ENCODE measurements at places on chromosomes 11 and 22.

GRCh38 chr22:46961591-46962295, 199.3 kb downstream of the TBC1D22A start:
- DNase-seq: no peak

DNA sequence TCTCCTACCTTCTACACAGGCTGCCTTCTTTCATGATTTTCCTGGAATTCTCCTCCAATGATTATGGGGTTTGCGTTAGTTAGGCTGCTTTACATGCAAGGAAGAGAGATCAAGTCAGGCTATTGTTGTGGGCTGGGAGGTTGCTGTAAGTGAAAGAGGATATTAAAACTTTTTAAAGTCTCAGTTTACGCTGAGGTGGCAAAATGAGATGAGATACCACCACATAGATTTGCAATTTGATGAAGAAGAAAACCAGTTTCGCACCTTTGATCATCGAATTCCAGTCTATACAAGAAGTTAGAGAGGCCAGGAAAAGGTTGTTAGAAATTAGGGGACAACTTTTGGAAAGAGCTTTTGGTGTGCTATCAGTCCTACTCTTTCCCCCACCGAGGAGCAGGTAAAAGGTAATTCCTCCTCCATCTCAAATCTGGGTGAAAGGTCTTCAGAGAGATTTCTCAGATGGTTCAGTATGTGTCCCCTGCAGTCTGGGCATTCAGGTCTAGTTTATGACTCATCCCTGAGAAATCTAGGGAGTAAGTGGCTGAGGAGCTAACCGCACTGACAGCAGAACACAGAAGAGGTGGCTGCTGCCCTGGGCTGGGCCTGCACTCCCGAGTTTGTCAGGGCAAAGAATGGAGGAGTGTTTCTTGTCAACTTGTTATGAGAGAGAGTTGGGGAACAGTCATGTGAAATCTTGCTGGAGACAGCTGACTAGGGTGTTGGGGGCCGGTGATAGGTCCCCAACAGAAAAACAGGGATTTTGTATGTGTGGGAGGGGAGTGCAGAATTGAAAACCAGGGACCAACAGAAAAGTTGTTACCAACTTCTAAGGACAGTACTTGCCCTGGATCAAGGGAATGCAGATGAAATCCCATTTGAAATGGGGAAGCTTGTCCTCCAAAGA, 34.7 kb downstream of the CCDC83 start:
- no peak for DNase-seq

GRCh38 chr22:37716708-37717107, 19.9 kb downstream of the TRIOBP start:
- DNase-seq: no peak

DNA sequence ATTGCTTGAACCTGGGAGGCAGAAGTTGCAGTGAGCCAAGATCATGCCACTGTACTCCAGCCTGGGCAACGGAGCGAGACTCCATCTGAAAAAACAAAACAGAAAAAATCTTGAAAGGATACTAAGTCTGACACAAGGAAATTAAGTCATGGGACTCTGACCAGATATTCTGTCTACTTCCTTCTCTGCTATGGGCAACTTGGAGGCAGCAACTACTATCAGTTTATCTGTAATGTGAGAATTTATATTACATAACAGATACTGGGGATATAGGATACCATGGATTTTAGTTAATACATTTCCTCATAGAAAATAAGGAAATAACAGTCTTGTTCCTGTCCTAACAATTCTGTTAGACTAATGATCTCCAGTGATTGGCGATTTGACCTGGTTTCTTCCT, 1.6 kb upstream of the SGSM3 start:
- no peak for DNase-seq

- DNase-seq: no peak
Observed at GRCh38 chr11:18769802-18770456, 21.7 kb downstream of the PTPN5 start.

GRCh38 chr11:116500026-116500946, 272.5 kb downstream of the BUD13 start:
- no peak for DNase-seq

DNA sequence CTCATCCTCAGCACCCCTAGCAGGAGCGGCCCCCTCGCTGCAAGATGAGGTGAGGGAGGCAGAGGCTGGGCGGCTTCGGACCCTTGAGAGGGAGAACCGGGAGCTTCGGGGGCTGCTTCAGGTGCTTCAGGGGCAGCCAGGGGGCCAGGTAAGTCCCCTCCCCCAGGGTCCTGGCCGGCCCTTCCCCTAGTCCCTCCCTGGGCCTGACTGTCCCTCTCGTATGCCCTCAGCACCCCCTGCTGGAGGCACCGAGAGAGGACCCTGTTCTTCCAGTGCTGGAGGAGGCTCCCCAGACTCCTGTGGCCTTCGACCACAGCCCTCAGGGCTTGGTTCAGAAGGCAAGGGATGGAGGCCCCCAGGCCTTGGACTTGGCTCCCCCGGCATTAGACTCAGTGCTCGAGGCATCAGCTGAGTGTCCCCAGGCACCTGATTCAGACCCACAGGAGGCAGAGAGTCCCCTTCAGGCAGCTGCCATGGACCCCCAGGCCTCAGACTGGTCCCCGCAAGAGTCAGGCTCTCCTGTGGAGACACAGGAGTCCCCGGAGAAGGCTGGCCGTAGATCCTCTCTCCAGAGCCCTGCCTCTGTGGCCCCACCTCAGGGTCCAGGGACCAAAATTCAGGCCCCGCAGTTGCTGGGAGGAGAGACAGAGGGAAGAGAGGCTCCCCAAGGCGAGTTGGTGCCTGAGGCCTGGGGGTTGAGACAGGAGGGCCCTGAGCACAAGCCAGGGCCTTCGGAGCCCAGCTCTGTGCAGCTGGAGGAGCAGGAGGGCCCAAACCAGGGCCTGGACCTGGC, 4.0 kb downstream of the CCDC88B start:
- peak; percentile 39 for DNase-seq

- no peak for DNase-seq
Observed at GRCh38 chr22:42912059-42912458, 55.0 kb upstream of the ARFGAP3 start.

DNA sequence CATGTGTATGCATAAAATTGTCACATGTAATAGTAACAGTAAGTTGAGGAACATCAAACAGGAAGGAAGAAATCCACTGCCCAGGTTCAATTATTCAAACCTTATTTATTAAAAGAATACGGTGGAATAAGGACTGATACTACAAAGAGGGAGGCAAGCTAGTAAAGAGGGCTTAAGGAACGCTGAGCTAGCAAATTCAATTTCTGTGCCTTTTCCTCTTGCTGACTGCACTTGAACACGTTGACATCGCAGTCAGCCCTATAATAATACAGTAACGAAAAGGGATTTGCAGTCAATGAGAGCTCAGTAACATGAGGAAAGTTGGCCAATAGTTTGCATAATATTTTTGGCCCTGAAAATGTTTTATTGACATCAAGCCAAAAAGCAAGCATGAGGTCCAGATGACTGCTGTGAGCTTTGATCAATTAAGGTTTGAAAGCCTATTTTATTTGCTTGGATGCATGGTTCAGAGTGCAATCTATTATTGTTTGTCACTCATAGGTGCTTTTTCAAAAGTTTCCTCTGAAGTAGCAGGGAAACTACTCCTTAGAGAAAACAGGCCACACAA, 861.8 kb downstream of the LRRC4C start:
- DNase-seq: no peak

DNA sequence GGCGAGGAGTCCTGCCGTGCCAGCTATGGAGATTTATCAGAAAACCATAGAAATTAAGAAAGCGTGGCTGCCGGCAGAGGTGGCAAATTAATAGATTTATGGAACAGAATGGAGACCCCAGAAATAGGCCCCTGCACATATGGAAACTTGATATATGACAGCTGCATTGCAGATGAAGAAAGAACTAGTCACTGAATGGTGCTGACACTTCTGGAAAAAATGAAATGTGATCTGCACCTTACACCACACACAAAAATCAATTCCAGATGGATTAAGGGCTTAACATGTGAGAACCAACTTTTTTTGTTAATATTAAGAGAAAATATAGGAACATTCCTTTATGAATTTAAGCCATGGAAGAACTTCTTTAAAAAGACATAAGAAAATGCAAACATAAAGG, 40.3 kb upstream of the TSKU start:
- no peak for DNase-seq

DNA sequence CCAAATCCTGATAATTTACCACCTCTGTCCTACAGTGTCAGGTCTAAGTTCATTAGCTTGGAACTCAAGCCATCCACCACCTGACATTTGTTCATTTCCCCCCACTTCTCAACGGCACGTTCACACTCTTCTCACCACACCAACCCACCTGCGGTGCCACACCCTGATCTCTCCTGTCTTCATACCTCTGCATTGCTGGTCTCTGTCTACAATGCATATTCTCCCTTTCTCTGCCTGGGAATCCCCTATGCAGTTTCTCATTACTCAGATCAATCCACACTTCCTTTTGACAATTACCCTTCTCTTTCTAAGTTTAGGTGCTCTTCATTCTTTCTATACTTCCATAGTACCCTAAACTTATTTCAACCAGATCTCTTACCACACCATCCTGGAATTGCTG, 20.4 kb upstream of the EMSY start:
- no peak for DNase-seq

DNA sequence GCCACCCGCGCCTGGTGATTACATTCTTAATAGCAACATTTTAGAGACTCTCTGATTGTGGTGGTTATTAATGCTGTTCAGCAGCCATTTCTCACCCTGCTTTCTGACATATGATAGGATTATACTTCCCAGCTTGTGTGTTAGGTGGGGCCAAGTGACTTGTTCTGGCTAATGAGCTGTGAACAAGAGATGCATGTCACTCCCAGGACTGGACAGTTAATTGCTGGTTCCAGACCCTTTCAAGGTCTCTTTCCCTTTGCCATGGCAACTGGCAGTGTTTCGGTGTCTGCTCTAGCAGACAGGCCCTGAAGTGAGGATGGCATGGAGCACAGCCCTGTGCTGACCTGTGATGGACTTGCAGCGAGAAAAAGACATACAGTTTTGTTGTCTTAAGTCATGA, 8.9 kb upstream of the PTPRJ start:
- no peak for DNase-seq

DNA sequence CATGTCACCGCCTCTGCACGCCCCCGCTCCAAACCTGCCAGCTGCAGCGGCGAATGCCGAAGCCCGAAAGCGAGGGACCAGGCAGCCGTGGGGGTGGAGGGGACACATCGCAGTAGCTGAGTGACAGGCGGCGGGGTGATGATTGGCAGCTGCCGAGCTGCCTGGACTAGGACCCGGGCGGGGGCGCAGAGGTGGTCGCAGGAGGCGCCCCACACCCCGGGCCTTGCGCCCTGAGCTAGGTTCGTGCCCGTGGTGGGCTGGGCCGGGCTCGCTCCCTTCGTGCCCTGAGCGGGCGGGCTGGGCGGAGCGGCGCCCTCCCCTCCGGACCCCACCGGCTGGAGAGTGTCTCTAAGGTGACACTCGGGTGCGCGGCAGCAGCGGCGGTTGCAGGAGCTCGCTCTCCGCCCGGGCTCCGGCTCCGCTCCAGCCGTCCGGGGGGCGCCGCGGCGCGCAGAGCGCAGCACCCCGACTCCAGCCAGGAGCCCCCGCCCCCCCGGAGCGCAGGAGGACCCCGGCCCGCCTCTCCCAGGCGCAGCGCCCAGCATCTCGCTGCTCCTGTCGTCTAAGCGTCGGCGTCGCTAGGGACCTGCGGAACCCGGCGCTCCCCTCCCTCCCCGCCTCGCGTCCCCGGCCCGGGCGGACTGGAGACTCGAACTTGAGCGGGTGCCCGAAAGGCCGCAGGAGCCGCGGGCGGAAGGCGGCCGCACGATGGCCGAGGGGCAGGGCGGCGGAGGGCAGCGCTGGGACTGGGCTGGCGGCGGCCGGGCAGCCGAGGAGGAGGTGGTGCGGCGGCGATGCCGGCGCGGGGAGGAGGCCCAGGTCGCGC, 14.5 kb upstream of the DGKZ start:
- no peak for DNase-seq

DNA sequence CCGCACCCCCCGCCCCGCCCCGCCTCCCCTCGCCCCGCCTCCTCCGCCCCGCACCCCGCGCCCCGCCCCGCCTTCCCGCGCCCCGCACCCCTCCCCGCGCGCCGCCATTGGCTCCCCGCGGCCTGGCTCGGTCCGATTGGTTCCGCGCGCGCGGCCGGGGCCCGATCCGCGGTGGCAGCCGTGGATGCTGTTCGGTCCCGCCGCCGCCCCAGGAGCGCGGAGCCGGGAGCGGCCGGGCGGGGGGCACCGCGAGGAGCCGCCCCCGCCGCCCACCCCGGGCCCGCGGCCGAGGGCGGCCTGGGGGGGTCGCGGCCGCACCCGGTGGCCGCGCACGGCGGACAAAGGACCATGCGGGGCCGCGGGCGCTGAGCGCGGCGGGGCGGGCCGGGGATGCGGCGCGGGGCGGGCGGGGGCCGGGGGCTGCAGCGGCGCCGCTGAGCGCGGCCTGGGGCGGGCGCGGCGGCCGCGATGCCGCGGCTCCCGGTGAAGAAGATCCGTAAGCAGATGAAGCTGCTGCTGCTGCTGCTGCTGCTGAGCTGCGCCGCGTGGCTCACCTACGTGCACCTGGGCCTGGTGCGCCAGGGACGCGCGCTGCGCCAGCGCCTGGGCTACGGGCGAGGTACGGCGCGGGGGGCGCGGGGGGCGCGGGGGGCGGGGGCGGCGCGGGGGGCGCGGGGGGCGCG, at the start of gene B4GALNT4:
B4GALNT4 (plus strand) TSS at position 164 of the 683 bp plus-strand sequence; CDS start at position 469, 305 bp downstream.
- no peak for DNase-seq

DNA sequence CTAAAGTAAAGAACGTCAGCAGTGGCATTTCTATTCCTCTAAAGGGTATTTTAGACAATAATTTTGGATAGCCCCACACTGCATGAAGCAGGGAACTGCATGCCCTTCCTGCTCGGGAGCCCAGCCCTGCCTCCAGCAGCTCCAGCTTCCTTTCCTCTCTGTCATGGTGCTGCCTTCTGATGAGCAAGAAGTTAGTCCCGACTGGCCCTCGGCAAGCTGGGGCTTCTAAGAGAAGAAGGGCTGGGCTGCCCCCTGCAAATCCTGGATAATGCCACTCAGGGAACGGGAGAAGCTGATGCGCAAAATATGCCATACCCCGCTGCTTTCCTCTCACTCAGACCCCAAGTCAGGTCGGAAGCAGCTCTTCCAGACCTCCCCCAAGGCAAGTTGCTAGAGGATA, 296.4 kb downstream of the ETS1 start:
- no peak for DNase-seq

GRCh38 chr11:104565583-104565961, 332.7 kb downstream of the CASP12 start:
- no peak for DNase-seq

- peak; percentile 70 for DNase-seq
Observed at GRCh38 chr11:131666006-131666405, 295.6 kb downstream of the NTM start.

DNA sequence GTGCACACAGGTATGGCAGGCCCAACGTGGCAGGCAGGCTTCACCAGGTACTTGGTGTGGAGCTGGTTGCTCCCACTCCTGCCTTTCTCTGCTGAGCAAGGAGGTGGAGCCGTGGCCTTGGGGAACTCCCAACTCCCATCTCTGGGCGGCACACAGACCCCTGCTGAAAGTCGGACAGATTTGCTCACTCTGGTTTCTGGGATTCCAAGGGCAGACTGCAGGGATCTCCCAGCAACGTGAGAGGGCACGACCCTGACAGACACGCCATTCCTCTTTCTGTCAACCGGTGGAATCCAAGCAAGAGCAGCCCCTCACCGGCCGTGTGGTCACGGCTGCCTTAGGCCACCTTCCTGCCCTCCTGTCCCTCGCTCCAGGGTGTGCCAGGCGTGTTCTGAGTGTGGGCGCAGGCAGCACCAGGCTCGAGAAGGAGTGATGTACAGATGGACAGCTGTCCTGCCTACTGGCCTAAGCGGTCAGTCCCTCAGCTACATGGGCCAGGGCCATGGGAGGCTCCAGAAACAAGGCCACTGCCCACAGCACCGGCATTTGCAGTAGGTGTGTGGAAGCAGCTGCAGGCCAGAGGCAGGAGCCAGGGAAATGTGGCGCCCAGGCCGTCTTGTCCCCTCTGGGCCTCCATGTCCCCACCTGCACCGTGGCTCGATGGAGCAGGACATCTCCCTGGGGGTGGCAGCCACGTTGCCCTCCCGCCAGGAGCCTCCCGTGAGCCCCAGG, 13.7 kb upstream of the PPARA start:
- DNase-seq: no peak

Measured in SK-MEL-5 (cell line).